ENCODE measurements at places on chromosomes 11 and 22.
A peak's percentile ranks its signal among the peaks of the same experiment; 100 is the strongest.

- no peak overlapping the region for H3K27ac ChIP-seq
- H3K4me3 ChIP-seq: no peak overlapping the region
- H3K4me1 ChIP-seq: peaks cover 2% of the 10 kb centered on the region
- H3K36me3 ChIP-seq: peaks cover 1% of the 10 kb centered on the region
- H3K27me3 ChIP-seq: no peaks in the 10 kb centered on the region
- DNase-seq: peak; percentile 52
These were observed 32.2 kb downstream of the ARRB1 start for GRCh38 chr11:75319035-75319877.

DNA sequence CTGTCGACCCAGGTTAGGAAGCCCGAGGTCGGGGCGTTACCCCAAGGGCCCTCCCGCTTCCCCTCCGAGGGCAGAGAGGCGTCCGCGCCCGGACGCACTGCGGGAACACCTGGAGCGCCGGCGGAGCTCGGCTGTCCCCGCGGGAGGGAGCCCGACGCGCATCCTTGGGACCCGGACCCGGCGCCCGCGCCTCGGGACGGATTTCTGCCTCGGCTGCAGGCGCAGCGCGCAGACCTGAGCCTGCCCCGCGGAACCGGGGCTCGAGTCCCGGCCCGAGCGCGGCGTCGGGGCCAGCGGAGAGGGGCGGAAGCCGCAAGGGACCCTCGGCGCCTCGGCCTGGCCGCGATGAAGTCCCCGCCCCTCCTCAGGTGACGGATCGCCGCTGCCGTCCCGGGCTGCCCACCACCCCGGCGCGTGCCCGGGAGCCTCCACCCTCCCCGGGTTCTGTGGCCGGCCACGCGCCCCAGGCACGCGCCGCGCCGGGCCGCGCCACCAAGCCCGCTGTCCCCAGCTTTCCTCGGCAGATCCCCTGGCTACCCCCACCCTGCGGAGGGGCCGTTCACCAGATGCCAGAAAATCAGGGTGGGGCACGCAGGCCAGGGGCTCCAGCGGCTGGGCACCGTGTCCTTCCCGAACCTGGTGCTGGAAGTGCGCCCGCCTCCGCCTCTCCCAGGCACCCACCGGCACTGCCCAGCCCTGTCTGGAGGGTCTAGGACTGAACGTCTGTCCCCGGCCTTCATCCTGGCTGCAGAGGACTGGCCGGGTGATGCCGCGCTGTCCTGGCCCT, 410 bp downstream of the GLB1L3 start:
- no peaks in the 10 kb centered on the region for H3K4me1 ChIP-seq
- DNase-seq: no peak
- no peak overlapping the region for H3K4me3 ChIP-seq
- H3K27me3 ChIP-seq: peaks cover 52% of the 10 kb centered on the region
- H3K27ac ChIP-seq: no peak overlapping the region

- no peaks in the 10 kb centered on the region for H3K4me1 ChIP-seq
- H3K27me3 ChIP-seq: peaks cover 5% of the 10 kb centered on the region
- no peak overlapping the region for H3K27ac ChIP-seq
- no peaks in the 10 kb centered on the region for H3K36me3 ChIP-seq
- DNase-seq: no peak
- H3K4me3 ChIP-seq: no peak overlapping the region
These were observed 38.7 kb upstream of the E2F8 start for GRCh38 chr11:19279451-19279850.

DNA sequence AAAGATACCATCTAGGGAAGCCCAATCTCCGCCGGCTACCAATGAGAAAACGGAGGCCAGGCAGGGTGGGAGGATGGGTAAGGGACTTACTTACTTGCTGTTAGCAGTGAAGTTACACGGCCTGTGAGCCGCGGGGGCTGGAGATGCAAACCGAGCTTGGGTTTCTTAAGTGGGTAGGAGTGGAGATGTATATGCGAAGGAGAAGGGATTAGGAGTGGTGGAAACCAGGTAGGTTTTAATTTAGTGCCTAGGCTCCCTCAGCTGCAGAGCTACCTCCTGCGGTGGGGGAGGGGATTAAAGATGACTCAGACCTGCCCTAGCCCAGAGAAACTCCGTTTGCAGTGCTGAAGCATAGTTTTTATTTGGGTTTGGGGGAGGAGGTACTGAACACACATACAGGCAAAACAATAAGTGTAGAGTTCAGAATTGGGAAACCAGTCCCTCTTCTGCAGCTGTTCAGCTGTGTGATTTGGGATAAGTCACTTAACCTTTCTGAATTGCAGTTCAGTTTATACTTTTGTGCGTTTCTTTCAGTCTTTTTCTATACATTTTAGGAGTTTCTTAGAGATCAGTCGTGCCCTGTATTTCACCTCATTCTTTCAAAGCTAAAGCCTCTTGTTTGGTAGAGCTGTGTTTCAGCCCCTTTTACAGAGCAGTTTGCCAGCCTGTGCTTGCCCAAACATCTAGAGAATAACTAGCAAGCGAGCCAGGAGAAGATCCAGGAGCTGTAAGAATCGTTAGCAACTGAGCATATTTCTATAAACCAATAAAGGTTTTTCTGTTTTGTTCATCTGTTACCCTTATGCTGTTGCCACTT, 596 bp upstream of the TNRC6B start:
- no peaks in the 10 kb centered on the region for H3K36me3 ChIP-seq
- DNase-seq: peak; percentile 75
- peak overlapping the region; percentile 50 for H3K4me3 ChIP-seq
- H3K4me1 ChIP-seq: peaks cover 6% of the 10 kb centered on the region

DNA sequence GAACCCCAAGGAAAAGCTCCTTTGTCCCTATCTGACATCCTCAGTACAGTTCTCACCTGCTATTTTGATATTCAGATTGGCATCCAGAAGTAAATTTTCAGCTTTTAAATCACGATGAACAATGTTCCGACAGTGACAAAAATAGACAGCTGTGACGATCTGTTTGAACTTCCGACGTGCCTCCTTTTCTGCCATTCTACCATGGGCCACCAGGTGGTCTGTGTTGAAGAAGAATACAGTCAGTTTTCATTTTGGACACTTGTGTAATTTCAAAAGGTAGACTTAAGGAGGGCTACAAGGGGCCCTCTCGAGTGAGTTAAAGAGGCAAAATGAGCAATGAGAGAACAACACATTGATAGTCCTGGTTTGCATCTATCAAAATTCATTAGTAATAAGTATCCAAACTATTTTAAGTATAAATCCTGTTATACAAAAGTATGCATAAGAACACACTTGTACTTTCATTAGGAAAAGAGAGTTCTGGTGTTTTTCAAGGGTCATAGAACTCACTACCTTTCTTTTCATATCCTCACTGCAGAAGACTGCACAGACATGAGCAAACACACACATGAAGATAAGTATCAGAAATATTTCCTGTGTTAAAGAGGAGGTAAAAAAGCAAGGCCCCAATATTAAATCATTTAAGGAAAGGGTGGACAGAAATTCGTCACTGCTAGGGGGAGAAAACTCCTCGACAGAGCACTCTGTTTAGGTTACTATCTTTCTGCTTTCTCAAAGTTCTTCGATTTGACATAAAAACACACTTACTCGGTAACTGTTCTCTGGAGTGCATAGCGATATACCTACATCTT, 89.9 kb upstream of the APOA1 start:
- H3K27me3 ChIP-seq: no peaks in the 10 kb centered on the region
- H3K36me3 ChIP-seq: no peaks in the 10 kb centered on the region
- DNase-seq: no peak
- H3K4me3 ChIP-seq: no peak overlapping the region
- no peak overlapping the region for H3K27ac ChIP-seq

GRCh38 chr22:19800306-19800705, 39.7 kb downstream of the TBX1 start:
- no peaks in the 10 kb centered on the region for H3K27me3 ChIP-seq
- DNase-seq: no peak
- no peak overlapping the region for H3K4me3 ChIP-seq

DNA sequence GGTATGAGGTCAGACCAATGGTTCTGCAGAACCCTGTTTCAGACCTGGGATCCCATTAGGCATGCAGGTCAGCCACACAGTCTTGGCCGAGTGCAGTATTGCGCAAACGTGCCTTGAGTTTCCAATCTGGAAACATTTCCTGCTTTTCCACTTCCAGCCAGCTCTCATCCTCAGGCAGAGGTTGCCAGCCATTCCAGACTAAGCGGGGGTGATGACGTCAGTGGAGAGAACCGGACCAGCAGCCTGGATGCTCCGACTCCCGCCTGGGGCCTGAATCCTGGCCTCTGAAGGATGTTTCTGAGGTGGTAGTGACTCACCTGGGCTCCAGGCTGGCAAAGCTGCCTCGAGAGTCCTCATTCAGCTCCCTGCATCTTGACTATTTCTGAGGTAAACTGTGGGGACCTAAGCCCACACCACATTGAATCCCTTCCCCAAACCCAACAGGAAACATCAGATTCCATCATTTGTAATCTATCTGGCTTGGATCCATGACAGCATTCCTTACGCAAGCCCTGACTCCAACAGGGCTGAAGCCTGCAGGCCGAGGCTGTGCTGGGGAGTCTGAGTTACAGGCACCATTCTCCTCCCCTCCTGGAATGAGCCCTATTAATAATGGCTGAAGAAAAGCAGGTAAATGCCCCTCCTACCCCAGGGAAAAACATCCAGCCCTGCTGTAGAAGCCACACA, 83.0 kb downstream of the ABTB2 start:
- peak; percentile 97 for DNase-seq
- no peaks in the 10 kb centered on the region for H3K36me3 ChIP-seq
- peak overlapping the region; percentile 58 for H3K27ac ChIP-seq
- H3K4me1 ChIP-seq: peaks cover 9% of the 10 kb centered on the region
- no peaks in the 10 kb centered on the region for H3K27me3 ChIP-seq

GRCh38 chr22:24410110-24410856, 17.1 kb upstream of the ADORA2A start:
- H3K36me3 ChIP-seq: peaks cover 12% of the 10 kb centered on the region
- H3K27ac ChIP-seq: no peak overlapping the region
- peak; percentile 49 for DNase-seq

- DNase-seq: no peak
- H3K27me3 ChIP-seq: no peaks in the 10 kb centered on the region
- no peaks in the 10 kb centered on the region for H3K36me3 ChIP-seq
- no peak overlapping the region for H3K27ac ChIP-seq
- H3K4me3 ChIP-seq: no peak overlapping the region
- no peaks in the 10 kb centered on the region for H3K4me1 ChIP-seq
These were observed 51.3 kb downstream of the PRDM10 start for GRCh38 chr11:129951201-129951865.

GRCh38 chr11:81874635-81875034, 859.0 kb downstream of the FAM181B start:
- no peaks in the 10 kb centered on the region for H3K27me3 ChIP-seq
- DNase-seq: no peak
- no peaks in the 10 kb centered on the region for H3K4me1 ChIP-seq
- no peak overlapping the region for H3K27ac ChIP-seq

- no peaks in the 10 kb centered on the region for H3K27me3 ChIP-seq
- H3K4me3 ChIP-seq: no peak overlapping the region
- no peaks in the 10 kb centered on the region for H3K36me3 ChIP-seq
These were observed 137.0 kb downstream of the SLC1A2 start for GRCh38 chr11:35282221-35282882.

DNA sequence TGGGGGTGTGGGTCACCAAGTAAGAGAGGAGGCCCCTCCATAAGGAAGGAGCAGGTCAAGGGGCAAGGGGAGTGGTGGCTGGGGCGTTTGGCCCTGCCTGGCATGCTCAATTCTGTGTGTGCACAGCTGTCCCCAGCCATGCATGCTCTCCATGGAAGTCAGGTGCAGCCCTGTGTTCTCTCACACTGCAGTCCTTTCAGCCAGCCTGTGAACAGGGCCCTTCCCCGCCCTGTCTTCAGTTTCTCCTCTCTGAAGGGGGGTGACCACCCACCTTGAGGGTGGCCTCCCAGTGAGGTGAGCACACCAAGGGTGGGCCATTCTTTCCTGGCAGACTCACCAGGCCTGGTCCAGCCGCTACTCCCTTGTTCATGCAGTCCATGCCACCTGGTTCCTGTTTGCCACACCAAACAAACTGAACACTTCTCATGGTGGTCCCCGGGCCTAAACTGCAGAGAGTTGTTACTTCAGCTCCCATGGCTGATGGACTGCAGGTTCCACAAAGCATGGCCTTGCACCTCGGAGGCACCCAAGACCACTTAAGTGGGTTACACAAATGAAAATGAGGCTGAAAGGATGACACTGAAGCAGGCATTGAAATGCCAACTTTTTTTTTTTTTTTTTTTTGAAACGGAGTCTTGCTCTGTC, 1.7 kb upstream of the CHCHD10 start:
- H3K4me1 ChIP-seq: peaks cover 7% of the 10 kb centered on the region
- no peak for DNase-seq
- no peaks in the 10 kb centered on the region for H3K36me3 ChIP-seq

DNA sequence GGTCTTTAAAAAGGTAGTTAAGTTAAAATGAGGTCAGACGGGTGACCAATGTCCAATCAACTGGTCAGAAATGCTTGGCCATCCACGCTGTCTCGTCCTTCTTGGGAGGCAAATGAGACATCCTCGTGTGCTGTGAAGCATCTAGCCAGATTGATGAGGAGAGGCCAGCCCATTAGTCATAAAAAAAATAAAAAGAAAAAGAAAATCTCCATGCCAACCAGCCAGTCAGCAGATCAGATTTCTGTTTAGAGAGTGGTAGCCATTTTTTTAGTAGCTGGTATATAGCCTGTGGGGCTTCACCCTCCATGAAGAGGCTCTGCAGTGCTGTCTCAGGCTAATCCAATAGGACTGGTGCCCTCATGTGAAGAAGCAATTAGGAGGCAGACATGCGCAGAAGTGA, 343.1 kb upstream of the SYN3 start:
- no peaks in the 10 kb centered on the region for H3K27me3 ChIP-seq
- no peaks in the 10 kb centered on the region for H3K36me3 ChIP-seq
- H3K4me3 ChIP-seq: no peak overlapping the region
- no peak overlapping the region for H3K27ac ChIP-seq

DNA sequence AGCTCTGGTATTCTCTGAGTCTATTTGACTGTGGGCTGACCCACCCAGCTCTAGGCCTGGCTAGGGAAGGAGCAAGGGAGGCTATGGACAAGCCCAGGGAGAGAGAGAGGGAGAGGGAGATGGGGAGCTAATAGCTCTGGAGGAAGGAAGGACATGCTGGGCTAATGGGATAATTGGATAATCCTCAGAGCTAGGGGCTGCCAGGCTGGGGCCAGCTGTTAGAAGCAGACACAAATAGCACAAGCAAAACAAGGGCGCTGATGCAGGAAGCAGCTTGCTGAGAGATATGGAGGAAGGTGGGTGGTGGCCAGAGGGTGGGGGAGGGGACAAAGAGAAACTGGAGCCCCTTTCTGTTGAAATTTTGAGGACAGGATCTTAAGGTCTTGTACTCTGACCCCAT, 23.2 kb downstream of the ADORA2A start:
- H3K36me3 ChIP-seq: no peaks in the 10 kb centered on the region
- H3K27ac ChIP-seq: no peak overlapping the region
- no peaks in the 10 kb centered on the region for H3K4me1 ChIP-seq
- no peak overlapping the region for H3K4me3 ChIP-seq

Data from fibroblast of lung (primary cell).